ENCODE measurements at places on chromosomes 12 and 14.

- DNase-seq: no peak
Observed at GRCh38 chr12:103882861-103883596, 42.0 kb upstream of the NT5DC3 start.

GRCh38 chr14:61344437-61345150, 23.2 kb downstream of the PRKCH start:
- no peak for DNase-seq

- peak; percentile 47 for DNase-seq
Observed at GRCh38 chr12:46788072-46788887, 37.5 kb downstream of the SLC38A4 start.

GRCh38 chr12:79927772-79928474, 7.0 kb downstream of the PPP1R12A start:
- peak; percentile 22 for DNase-seq

DNA sequence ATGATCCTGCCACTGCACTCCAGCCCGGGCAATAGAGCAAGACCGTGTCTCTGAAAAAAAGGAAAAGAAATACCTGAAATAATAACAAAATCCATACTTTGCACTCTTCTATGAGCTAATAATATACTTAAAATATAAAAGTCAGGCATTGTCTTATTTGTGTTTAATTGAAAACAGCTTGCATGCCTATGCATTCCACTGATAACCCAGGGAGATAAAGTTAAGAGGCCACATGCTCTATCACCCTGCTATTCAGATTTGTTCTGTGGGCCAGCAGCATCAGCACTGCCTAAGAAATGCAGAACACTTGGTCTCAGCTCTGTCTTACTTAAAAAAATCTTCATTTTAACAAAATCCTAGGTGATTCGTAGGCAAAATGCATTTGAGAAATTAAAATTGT, 99.2 kb downstream of the LGR5 start:
- no peak for DNase-seq
